ENCODE measurements at places on chromosomes 4 and X. TPM values are rescaled to one million over a fixed set of nuclear protein-coding genes. Genes with fewer than 3 reads are reported as not detected.

DNA sequence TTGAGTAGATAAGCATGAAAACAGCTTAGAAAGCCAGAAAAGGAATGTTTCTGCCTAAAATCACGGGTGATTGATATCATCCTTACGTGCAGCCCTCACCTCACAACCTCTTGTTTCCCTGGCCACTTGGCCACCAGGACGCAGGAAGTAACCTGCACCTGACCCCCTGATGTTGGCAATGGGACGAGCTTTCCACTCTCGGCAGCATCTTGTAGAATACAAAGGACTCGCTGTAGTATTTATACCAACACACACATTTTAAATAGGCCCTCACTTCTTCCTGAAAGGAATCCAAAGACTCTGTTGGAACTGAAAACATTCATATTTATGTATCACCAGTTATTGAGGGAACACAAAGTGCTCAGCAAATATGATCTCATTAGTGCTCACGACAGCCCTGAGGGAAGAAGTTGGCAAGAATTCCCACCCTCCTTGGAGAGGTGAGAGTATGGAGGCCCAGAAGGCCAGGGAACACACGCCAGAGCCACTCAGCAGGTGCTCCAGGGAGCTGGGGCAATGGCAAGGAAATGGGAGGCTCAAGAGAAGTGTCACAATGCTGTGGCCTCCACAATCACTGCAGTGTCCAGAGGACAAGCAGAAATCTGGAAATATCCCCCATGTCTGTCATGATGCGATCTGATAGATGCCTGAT lies 103.3 kb upstream of the KIT start:
- H3K27me3 ChIP-seq: no peaks in the 10 kb centered on the region
- no peak overlapping the region for H3K27ac ChIP-seq
- no peaks in the 10 kb centered on the region for H3K4me1 ChIP-seq
- no peaks in the 10 kb centered on the region for H3K36me3 ChIP-seq
- DNase-seq: no peak

Gene TRIM75
- not detected for total RNA-seq

- H3K36me3 ChIP-seq: no peaks in the 10 kb centered on the region
- no peak overlapping the region for H3K4me3 ChIP-seq
- H3K27me3 ChIP-seq: peaks cover 26% of the 10 kb centered on the region
- DNase-seq: no peak
- H3K27ac ChIP-seq: no peak overlapping the region
- H3K4me1 ChIP-seq: no peaks in the 10 kb centered on the region
Measured at GRCh38 chr4:109979920-109980717, 67.4 kb downstream of the EGF start.

- peaks cover 16% of the 10 kb centered on the region for H3K4me1 ChIP-seq
- H3K27ac ChIP-seq: peak within 1 kb of the TSS; percentile 100
- H3K27me3 ChIP-seq: no peaks in the 10 kb centered on the region
- H3K4me3 ChIP-seq: peak within 1 kb of the TSS; percentile 100
Measured at GRCh38 chrX:119871599-119872395, at the start of the genes NDUFA1 and RNF113A. NDUFA1 (plus strand) TSS chrX:119871832; CDS start chrX:119871912, 80 bp downstream. RNF113A (minus strand) TSS chrX:119871733; CDS start chrX:119871613, 120 bp downstream.

DNA sequence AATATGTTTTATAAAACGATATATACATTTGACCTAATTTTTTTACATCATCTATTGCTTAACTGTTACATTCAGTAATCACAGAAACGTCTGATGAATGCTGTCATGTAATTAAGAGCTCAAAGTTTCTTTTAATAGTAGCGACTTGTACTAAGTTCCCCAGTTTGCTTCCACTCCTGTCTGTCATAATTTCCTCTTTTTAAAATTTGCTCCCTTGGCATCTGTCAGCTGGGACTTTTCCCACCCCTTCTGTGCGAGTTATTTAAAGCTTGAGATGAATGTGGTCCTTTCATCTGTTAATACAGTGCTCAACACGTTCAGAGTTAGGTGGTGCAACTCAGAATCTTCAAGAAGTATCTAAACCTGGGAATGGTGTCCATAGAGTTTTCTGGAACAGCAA lies 1.2 kb downstream of the RAP1GDS1 start:
- DNase-seq: no peak
- H3K4me1 ChIP-seq: peaks cover 51% of the 10 kb centered on the region
- peak overlapping the region; percentile 95 for H3K27ac ChIP-seq
- peak overlapping the region; percentile 91 for H3K4me3 ChIP-seq
- no peaks in the 10 kb centered on the region for H3K27me3 ChIP-seq

- no peaks in the 10 kb centered on the region for H3K27me3 ChIP-seq
- no peaks in the 10 kb centered on the region for H3K36me3 ChIP-seq
- H3K4me1 ChIP-seq: no peaks in the 10 kb centered on the region
- no peak overlapping the region for H3K4me3 ChIP-seq
Measured at GRCh38 chr4:149823769-149824221, 8.2 kb upstream of the IQCM start.

DNA sequence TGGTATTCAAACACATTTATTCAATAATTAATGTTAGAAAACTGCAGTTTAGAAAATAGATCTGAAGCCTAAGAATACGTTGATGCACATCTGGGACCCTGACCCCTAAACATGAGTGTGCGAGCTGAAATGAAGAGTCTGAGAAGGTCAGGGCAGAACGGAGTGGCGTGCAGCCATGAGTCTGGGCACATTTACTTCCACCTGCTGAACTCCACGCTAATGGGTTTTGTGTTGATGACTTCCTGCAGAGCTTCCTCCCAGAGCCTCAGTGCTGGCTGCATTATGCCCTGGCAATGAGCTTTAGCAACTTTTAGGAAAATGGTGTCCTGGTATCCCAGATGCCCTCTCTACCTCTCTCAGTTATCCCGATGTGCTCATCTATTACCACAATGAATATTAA lies 53.1 kb downstream of the FAM114A1 start:
- H3K27ac ChIP-seq: no peak overlapping the region
- peaks cover 6% of the 10 kb centered on the region for H3K27me3 ChIP-seq
- H3K36me3 ChIP-seq: no peaks in the 10 kb centered on the region
- no peak overlapping the region for H3K4me3 ChIP-seq

- no peak overlapping the region for H3K27ac ChIP-seq
- peaks cover 7% of the 10 kb centered on the region for H3K27me3 ChIP-seq
- no peak overlapping the region for H3K4me3 ChIP-seq
- peaks cover 2% of the 10 kb centered on the region for H3K4me1 ChIP-seq
- no peaks in the 10 kb centered on the region for H3K36me3 ChIP-seq
- no peak for DNase-seq
Measured at GRCh38 chr4:100118181-100118580, 72.1 kb downstream of the DDIT4L start.

Gene GPRIN3
- 57.4 TPM for total RNA-seq

Gene CLIC2
- total RNA-seq: 0.48 TPM

Gene PTTG2
- total RNA-seq: 2.2 TPM

Gene YIPF7
- not detected for total RNA-seq

GRCh38 chr4:121183361-121183760 lies 19.2 kb upstream of the TNIP3 start:
- no peak for DNase-seq
- H3K4me1 ChIP-seq: peaks cover 58% of the 10 kb centered on the region
- H3K27ac ChIP-seq: peak overlapping the region; percentile 92
- H3K27me3 ChIP-seq: no peaks in the 10 kb centered on the region

- H3K27me3 ChIP-seq: no peaks in the 10 kb centered on the region
- H3K4me1 ChIP-seq: no peaks in the 10 kb centered on the region
- no peak overlapping the region for H3K4me3 ChIP-seq
Measured at GRCh38 chr4:19262467-19262866, 989.2 kb upstream of the SLIT2 start.

Gene CENPE
- total RNA-seq: 65.0 TPM

Gene STAP1
- 32.5 TPM for total RNA-seq

DNA sequence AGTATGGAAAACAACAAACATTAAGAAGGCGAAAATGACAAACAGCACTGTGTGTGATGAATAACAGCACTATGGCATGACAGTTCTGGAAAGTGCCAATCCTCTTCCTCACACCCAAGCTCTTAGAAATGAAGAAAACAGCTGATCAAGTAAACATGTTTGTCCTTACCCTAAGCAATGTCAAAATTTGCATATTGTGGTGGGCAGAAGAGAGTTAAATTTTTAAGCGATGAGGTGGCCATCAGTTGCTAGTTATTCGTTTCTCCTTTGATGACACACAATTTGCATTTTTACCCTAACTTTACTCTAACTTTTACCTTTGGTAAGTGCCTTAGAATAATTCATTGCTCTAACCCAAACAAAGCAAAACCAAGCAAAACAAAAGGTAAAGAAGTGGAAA lies 8.8 kb downstream of the PROM1 start:
- no peak for DNase-seq
- H3K4me1 ChIP-seq: peaks cover 7% of the 10 kb centered on the region
- H3K4me3 ChIP-seq: no peak overlapping the region
- no peak overlapping the region for H3K27ac ChIP-seq
- peaks cover 48% of the 10 kb centered on the region for H3K27me3 ChIP-seq
- H3K36me3 ChIP-seq: no peaks in the 10 kb centered on the region

- H3K4me1 ChIP-seq: no peaks in the 10 kb centered on the region
- no peak for DNase-seq
- no peak overlapping the region for H3K27ac ChIP-seq
- no peak overlapping the region for H3K4me3 ChIP-seq
Measured at GRCh38 chr4:116752027-116752426, 333.3 kb downstream of the TRAM1L1 start.

Gene SPON2
- total RNA-seq: 28.3 TPM

GRCh38 chrX:73562458-73562857 lies 539 bp upstream of the CHIC1 start:
- H3K4me1 ChIP-seq: peaks cover 24% of the 10 kb centered on the region
- H3K36me3 ChIP-seq: no peaks in the 10 kb centered on the region
- DNase-seq: no peak
- H3K4me3 ChIP-seq: peak overlapping the region; percentile 87

Gene FHL1
- total RNA-seq: 12.8 TPM

DNA sequence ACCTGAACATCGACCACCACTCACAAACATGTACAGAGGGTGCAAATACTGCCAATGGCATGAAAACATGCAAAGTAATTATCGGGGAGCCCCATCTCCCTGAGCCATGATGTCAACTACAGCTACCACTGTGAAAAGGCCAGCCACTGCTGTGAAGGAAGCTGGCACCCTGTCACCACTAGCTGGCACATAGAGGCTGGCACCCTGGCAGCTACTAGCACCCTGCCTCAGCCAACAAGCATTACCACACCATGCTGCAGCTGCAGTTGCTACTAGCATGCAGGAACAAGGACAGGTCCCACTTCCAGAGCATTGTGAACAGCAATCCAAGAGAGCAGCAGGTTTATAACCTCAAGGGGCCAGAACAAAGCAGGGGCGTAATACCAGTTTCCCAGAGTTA lies 81.4 kb downstream of the PRR32 start:
- no peaks in the 10 kb centered on the region for H3K36me3 ChIP-seq
- no peak overlapping the region for H3K4me3 ChIP-seq
- H3K27ac ChIP-seq: no peak overlapping the region
- no peaks in the 10 kb centered on the region for H3K4me1 ChIP-seq
- no peak for DNase-seq

DNA sequence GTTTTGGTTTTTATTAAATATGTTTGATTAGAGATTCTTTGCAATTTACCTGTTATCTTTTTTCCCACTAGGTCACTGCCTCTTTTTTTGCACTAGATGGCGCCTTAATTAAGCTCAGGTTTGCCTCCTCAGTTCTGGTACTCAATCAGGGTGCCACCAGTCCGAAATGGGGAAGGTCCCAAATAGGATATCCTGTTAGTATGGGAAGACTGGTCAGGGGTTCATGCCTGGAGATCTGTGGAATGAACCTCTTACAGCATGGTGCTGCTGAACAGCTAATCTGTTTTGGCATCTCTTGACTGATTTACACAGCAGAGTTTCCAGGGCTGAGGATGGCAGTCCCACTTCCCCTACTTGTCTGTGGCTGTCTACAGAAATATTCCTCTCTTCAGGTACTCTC lies 24.2 kb upstream of the VSIG1 start:
- H3K4me1 ChIP-seq: peaks cover 53% of the 10 kb centered on the region
- peak overlapping the region; percentile 73 for H3K4me3 ChIP-seq
- H3K27me3 ChIP-seq: peaks cover 2% of the 10 kb centered on the region
- H3K27ac ChIP-seq: peak overlapping the region; percentile 71

DNA sequence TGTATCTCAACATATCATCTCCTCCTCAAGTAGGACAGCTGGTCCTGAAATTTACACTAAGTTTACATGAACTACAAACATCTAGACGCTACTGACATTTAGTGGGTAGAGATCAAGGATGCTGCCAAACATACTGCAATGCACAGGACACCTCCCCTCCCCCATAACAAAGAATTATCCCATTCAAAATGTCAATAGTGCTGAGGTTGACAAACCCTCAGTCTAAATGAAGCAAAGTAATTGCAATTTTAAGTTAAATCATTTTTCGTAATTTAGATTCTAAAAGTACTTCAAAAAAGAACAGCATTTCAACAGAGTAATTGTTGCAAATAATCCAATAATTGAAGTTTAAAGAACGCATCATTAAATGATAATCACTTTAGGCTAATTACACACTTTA lies 1.2 kb downstream of the PRMT9 start:
- H3K36me3 ChIP-seq: peaks cover 19% of the 10 kb centered on the region
- peak overlapping the region; percentile 98 for H3K4me3 ChIP-seq
- peaks cover 32% of the 10 kb centered on the region for H3K4me1 ChIP-seq
- DNase-seq: no peak

Gene GPR119
- total RNA-seq: not detected

GRCh38 chrX:139692908-139693307 lies 15.1 kb downstream of the MCF2 start:
- no peak overlapping the region for H3K4me3 ChIP-seq
- no peaks in the 10 kb centered on the region for H3K36me3 ChIP-seq
- DNase-seq: no peak
- peaks cover 3% of the 10 kb centered on the region for H3K4me1 ChIP-seq

DNA sequence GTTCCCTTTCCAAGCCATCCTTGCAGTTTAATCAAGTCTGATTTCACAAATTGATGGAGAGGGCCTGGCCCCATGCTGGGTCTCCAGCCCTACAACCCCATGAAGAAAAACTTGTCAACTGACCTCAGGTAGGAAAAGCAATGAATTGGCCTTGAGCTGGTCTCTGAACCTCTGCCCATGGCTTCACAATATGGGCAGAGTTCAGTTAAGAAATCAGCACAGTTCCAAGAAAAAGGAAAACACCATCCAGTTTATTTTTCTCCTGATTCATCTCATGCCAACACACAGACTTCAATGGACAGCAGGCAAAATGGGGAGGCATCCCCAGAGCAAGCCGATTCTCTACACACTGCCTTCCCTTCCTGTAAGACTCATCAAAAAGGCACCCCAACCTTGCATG lies 3.3 kb downstream of the RIPPLY1 start:
- no peak overlapping the region for H3K4me3 ChIP-seq
- H3K36me3 ChIP-seq: no peaks in the 10 kb centered on the region
- H3K27me3 ChIP-seq: no peaks in the 10 kb centered on the region

DNA sequence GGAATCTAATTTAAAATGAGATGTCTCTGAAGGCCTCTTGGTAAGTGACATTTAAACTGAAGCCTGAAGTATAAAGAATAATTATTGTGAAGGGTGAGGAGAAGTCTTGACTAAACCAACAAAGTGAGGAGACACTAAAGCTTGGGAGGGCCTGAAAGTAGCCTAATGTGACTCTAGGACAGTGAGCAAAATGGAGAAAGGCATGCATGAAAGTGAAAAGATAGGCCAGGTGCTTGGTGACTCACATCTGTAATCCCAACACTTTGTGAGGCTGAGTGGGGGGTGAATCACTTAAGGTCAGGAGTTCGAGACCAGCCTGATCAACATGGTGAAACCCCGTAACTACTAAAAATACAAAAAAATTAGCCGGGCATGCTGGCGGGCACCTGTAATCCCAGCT lies 46.9 kb upstream of the SMARCAD1 start:
- no peaks in the 10 kb centered on the region for H3K27me3 ChIP-seq
- no peak overlapping the region for H3K27ac ChIP-seq

GRCh38 chrX:130155564-130155963 lies 10.1 kb downstream of the AIFM1 start:
- no peak for DNase-seq
- no peaks in the 10 kb centered on the region for H3K27me3 ChIP-seq
- peaks cover 9% of the 10 kb centered on the region for H3K4me1 ChIP-seq
- H3K27ac ChIP-seq: no peak overlapping the region
- H3K36me3 ChIP-seq: peaks cover 10% of the 10 kb centered on the region

All from activated CD4-positive, alpha-beta T cell treated with anti-CD3 and anti-CD28 coated beads, Interleukin-2, amount 10 ng/mL, durations not matched to agents 7 days and 5 days (primary cell).